ENCODE measurements at places on chromosomes 1 and 21. TPM values are rescaled to one million over a fixed set of nuclear protein-coding genes. Genes with fewer than 3 reads are reported as not detected.

DNA sequence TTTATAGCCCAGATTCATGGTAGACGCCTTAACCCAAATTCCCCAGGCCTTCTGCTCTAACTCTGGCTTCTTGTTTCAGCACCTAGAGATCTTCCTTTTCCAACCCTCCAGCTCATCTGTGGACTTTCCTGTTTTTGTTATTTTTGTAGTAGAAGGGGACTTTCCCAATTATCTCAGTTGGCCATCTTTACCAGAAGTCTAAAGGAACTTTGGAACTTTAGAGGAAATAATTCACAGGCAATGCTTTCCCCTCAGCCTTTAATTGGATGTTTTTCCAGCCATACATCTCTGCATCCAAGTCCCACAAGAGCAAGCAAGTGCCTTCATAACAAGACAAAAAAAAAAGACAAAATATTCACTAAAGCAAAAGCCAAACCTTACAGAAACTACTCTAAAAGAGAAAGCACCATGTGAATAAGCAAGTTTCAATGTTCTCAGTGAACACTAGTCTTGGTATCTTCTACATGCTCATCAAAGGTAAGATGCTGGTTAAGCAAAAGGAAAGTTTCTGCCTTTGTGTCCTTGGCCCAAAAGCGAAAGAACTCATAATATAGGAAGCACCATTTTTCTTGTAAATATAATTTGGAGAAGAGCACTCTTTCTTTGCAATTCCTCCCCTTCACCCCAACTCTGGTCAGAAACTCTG lies 377.3 kb downstream of the SETD4 start:
- H3K4me3 ChIP-seq = no peak overlapping the region
- H3K4me1 ChIP-seq = no peaks in the 10 kb centered on the region
- DNase-seq = no peak
- no peak overlapping the region for H3K27ac ChIP-seq
- H3K36me3 ChIP-seq = no peaks in the 10 kb centered on the region

GRCh38 chr1:225866061-225866837 lies 15.9 kb downstream of the TMEM63A start:
- H3K27me3 ChIP-seq = no peaks in the 10 kb centered on the region
- H3K27ac ChIP-seq = peak overlapping the region; percentile 52
- DNase-seq = peak; percentile 79
- H3K36me3 ChIP-seq = peaks cover 85% of the 10 kb centered on the region
- H3K4me1 ChIP-seq = peaks cover 42% of the 10 kb centered on the region

GRCh38 chr1:91753878-91754277 lies 132.1 kb downstream of the TGFBR3 start:
- H3K27me3 ChIP-seq = no peaks in the 10 kb centered on the region
- peaks cover 18% of the 10 kb centered on the region for H3K4me1 ChIP-seq
- H3K4me3 ChIP-seq = no peak overlapping the region
- no peak for DNase-seq
- peaks cover 9% of the 10 kb centered on the region for H3K36me3 ChIP-seq

Gene SLC19A1
- 8.0 TPM for total RNA-seq

Gene FCRLA
- not detected for total RNA-seq
